ENCODE measurements at places on chromosomes 6 and 20.

GRCh38 chr20:40754339-40754943 is 65.4 kb upstream of the MAFB start:
- DNase-seq = no peak

- DNase-seq = peak; percentile 53
Measured at GRCh38 chr6:139926711-139927110, 552.3 kb upstream of the CITED2 start.

GRCh38 chr20:49006446-49006980 is 39.6 kb upstream of the CSE1L start:
- DNase-seq = peak; percentile 70

DNA sequence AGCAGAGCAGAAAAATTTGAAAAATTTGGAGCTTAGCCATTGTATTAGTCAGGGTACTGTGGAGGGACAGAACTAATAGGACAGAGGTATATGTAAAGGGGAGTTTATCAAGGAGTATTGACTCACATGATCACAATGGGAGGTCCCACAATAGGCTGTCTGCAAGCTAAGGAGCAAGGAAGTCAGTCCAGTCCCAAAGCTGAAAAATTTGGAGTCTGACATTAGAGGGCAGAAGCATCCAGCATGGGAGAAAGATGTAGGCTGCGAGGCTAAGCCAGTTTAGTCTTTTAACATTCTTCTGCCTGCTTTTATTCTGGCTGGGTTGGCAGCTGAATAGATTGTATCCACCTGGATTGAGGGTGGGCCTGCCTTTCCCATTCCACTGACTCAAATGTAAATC is 82.0 kb downstream of the SMPDL3A start:
- DNase-seq = peak; percentile 26

GRCh38 chr6:54473328-54473727 is 165.1 kb downstream of the TINAG start:
- no peak for DNase-seq

- no peak for DNase-seq
Measured at GRCh38 chr6:142942238-142942637, 2.7 kb downstream of the HIVEP2 start.

GRCh38 chr6:24761193-24761835 is 13.4 kb upstream of the GMNN start:
- DNase-seq = no peak

DNA sequence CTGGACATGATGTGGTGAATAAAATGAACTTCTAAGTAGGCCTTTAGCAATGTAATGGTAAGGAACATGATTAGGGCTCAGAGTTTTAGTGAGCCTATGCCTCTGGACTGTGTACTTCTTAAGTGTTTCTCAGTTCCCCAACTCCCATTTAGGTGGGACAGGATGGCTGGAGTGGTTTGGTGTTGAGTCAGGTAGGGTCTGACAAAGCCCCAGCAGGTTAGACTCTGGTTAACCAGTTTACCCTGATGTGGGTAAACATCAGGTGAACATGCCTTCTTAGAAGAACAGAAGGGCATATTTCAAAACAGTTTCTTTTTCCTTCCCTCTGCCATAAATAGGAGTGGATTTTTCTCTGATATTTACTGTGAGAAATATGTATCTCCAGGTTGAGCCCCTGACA is 1548.7 kb downstream of the GRIK2 start:
- no peak for DNase-seq

- no peak for DNase-seq
Measured at GRCh38 chr6:12578751-12579150, 137.8 kb upstream of the PHACTR1 start.

GRCh38 chr20:38764567-38765318 is 16.5 kb downstream of the ACTR5 start:
- DNase-seq = no peak

GRCh38 chr6:91291071-91291470 is 704.2 kb upstream of the MAP3K7 start:
- DNase-seq = no peak

- no peak for DNase-seq
Measured at GRCh38 chr6:111845441-111845871, 27.8 kb downstream of the FYN start.

GRCh38 chr6:11367638-11368199 is 135.3 kb upstream of the NEDD9 start:
- peak; percentile 14 for DNase-seq

DNA sequence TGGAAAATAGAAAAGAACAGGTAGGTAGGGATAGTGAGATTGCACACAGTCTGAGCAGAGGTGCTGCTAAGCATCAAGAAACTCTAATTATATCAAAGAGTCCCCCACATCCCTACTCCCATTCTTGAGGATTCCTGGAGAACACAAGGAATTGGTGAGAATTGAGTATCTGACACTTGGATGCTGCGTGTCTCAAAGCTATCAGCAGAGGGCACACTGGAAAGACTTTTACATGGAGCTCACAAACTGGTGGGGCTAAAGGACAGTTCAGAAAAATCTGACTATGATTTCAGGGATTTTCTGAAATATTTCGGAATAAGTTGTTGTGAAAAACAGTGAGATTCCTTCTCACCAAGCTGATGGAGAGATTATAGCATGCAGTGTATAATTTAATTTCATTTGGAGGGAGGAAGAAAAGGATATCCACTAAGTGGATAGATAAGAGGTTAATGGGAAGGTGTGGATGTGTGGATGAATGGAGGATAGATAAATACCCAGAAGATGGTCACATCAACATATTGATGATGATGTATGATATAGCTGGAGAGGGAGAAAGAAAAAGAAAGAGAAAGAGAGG is 215.4 kb upstream of the DEFB112 start:
- DNase-seq = peak; percentile 15

DNA sequence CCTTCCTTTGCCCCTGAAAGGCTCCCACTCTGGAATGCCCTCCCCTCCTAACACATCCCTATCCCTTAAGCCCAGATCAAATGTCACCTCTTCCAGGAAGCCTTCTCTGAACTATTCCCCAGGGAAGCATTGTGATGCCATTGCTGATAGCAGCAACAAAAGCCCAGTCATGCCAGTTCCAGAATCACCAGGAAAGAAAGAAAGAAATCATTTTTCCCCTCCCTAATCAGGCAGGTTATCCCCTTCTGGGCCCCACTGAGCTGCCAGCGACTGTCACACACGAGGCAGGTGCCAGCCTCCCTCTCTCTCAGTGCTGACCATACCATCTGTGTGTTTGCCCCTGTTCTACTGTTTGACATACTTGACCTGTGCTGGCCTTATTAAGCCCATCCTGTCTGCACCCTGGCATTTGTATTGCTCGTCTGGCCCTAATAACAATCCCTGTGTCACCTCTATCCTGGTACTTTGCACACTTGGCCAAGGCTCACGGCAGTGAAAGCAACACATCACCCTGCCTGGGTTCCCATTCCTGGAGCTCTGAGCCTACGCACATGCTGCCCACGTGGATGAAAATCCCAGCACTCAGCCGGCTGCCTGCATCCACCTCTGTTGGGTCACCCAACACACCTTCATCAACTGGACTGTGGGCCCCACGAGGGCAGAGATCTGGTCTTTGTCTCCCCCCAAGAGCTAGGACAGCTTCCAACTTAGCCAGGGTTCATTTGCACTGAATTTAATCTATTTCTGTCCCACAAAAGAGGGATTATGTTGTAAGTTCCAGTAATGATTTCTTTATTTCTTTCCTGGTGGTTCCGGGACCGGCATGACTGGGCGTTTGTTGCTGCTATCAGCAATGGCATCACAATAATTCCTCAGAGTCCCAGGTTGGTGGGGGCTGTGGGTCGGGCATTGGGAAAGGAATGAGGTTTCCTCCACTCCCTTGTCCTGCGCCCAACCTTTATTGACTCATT is 5.3 kb upstream of the BPIFB1 start:
- DNase-seq = peak; percentile 10

GRCh38 chr6:71289039-71289801 is 609 bp downstream of the OGFRL1 start:
- peak; percentile 52 for DNase-seq

GRCh38 chr6:32153564-32154513 is at the start of gene PPT2:
PPT2 (plus strand) TSS chr6:32154141; CDS start chr6:32154595, 454 bp downstream.
- DNase-seq = peak; percentile 96

- no peak for DNase-seq
Measured at GRCh38 chr6:157800420-157801237, 22.4 kb upstream of the SNX9 start.

DNA sequence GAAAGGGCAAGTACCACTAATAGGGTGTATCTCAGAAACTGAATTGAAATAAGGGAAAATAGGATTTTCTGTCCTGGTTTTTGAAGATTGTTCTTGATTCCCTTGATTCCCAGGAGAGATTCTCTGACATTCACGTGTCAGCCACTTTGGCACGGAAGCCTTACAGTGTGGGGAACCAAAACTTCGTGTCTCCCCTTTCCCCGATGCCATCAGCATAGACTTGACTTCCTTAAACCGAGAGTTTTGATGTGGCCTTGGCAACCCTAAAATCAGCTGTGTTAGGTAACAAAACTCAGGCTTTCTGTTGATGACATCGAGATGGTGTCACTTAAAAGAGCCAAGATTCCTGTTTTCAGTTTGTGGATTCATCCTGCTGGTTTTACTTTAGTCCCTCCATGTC is 7.5 kb downstream of the HMGN4 start:
- DNase-seq = no peak

- DNase-seq = no peak
Measured at GRCh38 chr6:113707194-113707593, 150.0 kb upstream of the MARCKS start.

DNA sequence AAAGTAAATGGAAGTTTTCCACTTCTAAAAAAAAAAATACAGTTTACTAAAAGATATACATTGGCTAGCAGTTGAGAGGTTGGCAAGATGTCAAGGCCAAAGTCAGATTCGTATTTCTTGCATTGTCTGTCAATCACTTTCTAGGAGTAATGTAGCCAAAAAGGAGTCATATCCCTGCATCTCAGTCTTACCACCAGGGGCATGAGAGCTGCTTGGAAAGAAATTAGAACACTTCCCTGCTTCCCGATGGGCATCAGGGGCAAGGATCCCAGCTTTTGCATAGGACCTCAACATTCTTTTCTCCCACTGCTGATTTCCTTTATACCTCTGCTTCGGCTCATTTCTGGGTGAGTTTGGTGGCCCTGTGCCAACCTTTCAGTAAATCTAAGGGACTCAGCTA is 581.0 kb upstream of the MAP3K7 start:
- DNase-seq = no peak

DNA sequence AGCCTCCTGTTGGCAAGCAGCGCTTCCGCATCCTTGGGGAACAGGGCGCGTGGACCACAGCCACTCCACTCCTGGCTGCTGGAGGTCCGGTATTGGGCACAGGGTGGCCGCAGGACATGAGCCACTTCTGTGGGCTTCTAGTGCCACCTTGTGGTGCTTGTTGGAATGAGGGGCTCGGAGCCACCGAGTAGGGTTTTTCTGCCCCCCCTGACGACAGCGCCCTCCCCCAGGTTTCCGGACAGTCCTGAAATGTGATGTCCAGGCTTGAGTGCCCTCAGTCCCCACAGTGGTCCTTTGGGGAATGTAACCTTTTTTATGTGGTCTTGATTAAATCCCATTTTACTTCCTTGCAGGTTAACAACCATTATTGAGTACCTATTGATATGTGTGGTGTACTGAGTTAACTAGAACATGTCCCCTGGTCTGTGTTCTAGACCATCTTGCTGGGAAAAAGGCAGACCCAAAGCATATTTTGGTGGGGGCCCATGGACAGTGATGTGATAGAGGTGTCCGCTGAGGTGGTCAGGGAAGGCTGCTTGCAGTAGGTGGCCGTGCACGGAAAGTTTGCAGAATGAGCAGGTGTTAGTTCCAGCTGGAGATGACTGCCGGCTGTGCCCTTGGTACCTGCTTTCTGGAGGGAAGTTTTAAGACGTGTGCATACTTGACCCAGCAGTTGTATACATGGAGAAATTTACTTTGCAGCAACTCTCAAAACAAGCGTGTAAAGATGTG is 70.0 kb downstream of the PTPN1 start:
- peak; percentile 59 for DNase-seq

Data from cerebellar cortex (tissue), 1 donor.